ENCODE measurements at places on chromosomes 16 and 17. TPM values are rescaled to one million over a fixed set of nuclear protein-coding genes. Genes with fewer than 3 reads are reported as not detected.

The THOC6 gene
- total RNA-seq, result 41.0 TPM

The CRYBA1 gene
- total RNA-seq, result not detected

DNA sequence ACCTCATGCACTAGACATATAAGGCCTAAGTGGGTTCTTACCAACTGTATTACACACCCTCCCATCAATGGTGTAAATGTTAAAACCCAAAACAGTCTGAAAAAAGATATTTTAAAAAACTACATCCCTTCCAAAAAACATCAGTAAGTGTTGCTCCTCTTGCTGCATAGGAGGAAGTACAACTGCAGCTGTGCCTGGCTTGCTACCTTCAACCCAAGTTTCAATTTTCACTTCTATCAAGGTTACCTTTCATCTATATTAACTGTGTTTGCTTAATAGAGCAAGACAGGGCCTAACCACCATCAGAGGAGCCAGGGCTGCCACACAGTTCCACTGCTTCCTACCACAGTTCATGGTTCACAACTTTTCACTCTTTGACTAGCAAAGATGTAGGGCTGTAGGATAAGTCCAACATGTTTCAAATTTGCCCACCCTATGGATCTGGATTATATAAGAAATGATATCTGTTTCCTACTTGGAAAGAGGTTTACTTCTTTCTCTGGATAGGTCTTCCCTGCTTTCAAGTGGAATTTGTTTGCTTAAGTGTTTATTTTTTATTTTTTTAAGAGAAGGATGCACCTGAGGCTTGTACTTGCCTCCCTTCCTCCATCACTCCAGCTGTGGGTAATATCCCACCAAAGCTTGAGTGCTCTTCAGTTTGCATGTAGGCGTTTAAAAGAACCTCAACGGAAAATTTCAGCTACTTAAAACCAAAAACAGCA, 56.7 kb downstream of the GRB7 start:
- DNase-seq, result peak; percentile 58

DNA sequence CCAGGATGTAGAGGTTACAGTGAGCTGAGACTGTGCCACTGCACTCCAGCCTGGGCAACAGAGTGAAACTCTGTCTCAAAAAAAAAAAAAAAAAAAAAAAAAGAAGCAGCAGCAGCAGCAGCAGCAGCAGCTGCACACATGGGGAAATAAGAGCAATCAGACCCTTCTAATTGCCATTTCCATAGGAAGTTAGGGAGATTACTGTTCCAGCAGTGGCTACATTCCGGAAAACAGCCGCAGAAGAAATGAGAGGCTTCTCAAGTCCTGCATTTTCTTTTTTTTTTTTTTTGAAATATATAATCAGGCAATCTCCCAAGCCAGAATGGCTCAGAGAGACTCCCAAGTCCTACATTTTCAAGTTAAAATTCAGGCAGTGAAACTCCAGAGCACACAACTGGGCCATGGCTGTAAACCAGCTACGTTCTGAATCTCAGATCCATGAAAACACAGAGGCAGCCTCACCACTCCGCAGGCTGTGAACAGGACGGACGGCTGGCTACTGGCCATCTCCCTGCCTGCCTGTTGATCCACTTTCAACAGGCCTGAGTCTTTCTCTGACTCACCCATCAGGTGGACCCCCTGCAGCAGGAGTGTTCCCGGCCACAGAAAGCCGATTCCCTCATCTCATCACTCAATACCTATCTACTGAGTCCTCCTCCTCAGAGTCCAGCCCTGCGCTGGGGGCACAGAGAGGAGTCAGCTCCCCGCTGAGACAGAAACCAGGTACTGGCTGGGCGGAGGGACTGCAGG, 15.0 kb downstream of the TRPV1 start:
- no peak for DNase-seq

DNA sequence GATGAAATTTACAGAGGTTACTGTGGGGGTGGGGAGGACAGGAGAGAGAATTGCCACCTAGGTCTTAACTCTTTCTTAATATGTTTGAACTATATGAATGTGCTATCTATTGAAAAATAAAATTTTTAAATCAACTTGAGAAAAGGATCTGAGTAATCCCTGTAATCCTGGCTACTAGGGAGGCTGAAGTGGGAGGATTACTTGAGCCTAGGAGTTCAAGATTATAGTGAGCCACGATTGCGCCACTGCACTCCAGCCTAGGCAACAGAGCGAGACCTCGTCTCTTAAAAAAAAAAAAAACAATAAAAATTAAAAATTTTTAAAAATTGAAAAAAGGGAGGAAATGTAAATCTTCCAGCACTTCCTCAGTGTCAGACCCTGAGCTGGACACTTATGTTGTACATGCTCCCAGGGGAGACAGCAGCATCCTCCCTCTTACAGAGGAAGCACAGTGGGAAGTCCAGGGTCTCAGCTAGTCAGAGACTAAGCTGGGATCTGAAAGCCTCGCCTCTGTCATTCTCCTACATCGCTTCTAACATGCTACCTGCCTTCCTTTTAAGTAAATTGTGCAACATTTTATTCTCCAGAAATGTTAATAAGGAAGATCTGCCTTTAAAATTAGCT, 21.9 kb downstream of the PMM2 start:
- no peak for DNase-seq

GRCh38 chr17:13421581-13422130, 180.1 kb downstream of the HS3ST3A1 start:
- no peak for DNase-seq

- DNase-seq, result no peak
Observed at GRCh38 chr17:48413613-48414405, 16.2 kb downstream of the SKAP1 start.

The ATF7IP2 gene
- 17.6 TPM for total RNA-seq

DNA sequence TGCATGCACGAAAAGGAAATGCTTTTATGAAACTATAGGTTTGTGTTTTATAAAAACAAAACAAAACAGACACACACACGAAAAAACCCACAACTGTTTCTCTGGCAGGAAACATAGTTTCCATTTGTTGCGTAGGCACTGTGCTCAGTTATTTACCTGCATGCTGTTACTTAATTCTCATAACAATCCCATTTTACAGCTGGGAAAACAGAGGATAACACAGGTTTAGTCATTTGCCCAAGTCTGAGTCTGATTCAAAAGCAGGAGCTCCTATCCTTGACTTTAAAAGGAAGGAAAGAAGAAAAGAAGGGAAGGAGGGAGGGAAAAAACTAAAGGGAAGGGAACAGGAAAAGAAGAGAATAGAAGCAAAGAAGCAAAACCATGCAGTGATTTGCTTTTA, 117.4 kb downstream of the DNAH3 start:
- DNase-seq, result no peak

DNA sequence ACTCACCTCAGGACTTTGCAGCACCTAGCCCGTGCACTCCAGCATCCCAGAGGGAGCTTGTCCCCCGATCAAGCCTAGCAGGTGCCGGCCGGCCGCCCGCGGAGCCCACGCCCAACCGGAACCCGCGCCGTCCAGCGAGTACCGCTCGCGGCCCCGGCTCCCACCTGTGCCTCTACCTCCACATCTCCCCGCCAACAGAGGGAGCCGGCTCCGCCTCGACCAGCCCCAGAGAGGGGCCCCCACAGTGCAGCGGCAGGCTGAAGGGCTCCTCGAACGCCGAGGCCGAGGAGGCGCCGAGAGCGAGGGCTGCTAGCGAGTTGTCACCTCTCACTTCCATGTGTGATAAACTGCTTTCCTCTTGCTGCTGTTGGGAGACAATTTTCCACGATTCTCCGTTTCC, 41.1 kb upstream of the DHRS7B start:
- DNase-seq, result no peak

DNA sequence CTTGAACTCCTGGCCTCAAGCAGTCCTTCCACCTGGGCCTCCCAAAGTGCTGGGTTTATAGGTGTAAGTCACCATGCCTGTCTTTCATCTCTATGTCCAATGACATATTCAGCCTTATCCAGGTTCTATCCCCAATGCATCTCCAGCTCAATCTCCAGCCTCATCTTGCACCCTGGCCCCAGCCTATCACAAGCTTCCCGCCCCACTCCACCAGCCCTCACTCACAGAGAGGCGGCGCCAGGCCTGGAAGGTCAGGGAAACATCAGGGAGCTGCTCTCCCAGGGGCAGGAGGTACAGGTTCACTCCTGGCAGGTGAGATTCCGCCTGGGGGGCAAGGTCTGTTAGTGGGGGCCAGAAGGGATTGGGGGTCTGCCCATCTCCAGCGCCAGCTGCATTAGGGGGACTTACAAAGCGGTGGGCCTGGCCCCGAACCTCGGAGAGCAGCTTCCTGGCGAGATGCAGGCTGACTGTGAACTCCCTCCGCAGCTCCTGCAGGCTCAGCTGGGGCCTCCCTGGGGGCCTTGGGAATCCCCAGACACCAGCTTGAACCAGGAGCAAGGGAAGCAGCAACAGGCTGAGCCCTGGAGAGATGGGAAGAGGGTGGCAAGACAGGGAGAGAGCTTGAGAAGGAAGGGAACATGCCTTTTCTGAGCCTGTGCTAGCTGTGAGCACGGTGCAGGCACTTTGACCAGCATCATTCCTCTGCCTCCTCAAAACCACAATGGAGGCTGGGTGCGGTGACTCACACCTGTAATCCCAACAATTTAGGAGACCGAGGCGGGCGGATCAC, 3.0 kb downstream of the IL27 start:
- DNase-seq, result no peak
